ENCODE measurements at places on chromosomes 12 and 14.

- no peak overlapping the region for H3K4me3 ChIP-seq
- H3K27me3 ChIP-seq, result no peaks in the 10 kb centered on the region
- no peak for DNase-seq
- H3K36me3 ChIP-seq, result no peaks in the 10 kb centered on the region
- no peak overlapping the region for H3K27ac ChIP-seq
- peaks cover 2% of the 10 kb centered on the region for H3K4me1 ChIP-seq
Measured at GRCh38 chr12:65259501-65259900, 19.0 kb upstream of the MSRB3 start.

DNA sequence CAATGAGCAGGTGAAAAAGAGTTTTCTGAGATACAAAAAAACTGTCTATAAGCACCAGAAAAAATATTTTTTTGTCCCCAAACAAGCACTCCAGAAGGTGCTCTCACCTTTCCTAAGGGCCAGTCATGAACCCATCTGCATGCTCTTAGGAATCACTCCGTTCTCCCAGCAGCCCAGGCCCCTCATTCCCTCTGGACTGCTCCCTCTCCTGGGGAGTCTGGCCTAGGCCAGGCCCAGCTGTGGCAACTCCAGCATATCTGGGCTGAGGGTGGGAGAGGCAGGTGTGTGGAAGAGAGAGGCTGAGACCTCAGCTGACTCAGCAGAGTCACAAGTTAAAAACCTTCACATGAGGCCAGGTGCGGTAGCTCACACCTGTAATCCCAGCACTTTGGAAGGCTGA is 54.6 kb downstream of the TRAFD1 start:
- DNase-seq, result no peak
- H3K27ac ChIP-seq, result no peak overlapping the region
- no peaks in the 10 kb centered on the region for H3K4me1 ChIP-seq
- no peak overlapping the region for H3K4me3 ChIP-seq

DNA sequence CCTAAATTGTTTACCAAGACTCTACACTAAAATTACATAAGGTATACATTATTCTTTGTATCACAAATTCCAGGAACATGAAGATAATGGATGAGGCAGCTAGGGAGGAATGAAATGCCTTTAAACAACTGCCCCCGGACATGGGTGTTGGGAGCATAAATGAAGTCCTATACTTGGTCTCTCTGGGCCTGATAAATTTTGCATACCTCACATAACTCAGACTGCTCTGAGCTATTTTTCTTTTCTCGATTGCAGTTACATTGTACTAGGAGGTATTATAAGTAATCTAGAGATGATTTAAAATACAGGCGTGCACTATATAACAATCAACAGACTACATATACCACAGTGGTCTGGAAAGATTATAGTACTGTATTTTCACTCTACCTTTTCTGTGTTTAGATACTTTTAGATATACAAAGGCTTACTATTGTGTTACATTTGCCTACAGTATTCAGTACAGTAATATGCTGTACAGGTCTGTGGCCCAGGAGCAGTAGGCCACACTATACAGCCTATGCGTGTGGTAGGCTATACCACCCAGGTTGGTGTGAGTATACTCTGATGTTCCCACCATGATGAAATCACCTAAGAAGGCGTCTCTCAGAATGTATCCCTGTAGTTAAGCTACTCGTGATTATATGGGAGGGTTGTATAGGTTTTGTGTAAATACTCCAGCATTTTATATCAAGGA is 14.3 kb downstream of the FNTB start:
- no peak overlapping the region for H3K4me3 ChIP-seq
- no peak overlapping the region for H3K27ac ChIP-seq
- DNase-seq, result no peak

DNA sequence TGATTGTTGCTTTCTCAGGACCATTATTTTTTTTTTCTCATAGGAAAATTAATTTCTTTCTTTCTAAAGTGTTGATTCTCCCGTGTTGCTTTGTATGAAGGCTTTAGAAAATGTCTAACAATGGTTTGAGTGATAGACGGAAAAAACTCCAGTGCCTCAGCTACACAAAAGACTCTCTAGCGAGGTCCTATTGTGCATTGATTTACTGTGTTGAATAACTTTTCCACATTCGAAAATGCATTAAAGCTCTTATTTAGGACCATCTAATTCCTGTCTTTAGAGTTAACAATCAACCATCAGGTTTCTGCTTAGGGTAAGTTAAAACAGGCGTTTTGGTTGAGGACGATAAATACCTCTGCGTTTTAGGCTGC is 99.6 kb downstream of the PTPN11 start:
- H3K4me3 ChIP-seq, result no peak overlapping the region
- no peaks in the 10 kb centered on the region for H3K36me3 ChIP-seq
- peaks cover 2% of the 10 kb centered on the region for H3K27me3 ChIP-seq
- H3K27ac ChIP-seq, result no peak overlapping the region

DNA sequence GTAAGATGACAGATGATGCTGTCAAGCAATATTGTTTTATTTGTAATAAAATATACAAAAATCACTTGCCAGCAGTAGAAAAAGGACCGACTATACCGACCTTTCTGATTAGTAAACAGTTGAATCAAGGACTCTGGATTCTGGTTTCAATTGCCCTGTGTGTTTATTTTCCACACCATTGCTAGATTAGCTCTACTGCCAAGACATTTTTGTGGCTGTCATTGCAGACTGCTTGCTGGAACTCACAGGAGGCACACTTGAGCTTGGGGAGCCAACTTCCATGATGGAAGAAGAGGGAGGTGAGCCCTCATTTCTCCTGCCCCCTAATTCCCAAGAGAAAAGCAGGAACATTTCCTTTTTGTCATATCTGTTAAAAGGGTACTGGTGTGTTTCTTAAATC is 51.3 kb downstream of the MAPKAPK5 start:
- H3K36me3 ChIP-seq, result peaks cover 51% of the 10 kb centered on the region
- DNase-seq, result no peak
- H3K27me3 ChIP-seq, result no peaks in the 10 kb centered on the region

DNA sequence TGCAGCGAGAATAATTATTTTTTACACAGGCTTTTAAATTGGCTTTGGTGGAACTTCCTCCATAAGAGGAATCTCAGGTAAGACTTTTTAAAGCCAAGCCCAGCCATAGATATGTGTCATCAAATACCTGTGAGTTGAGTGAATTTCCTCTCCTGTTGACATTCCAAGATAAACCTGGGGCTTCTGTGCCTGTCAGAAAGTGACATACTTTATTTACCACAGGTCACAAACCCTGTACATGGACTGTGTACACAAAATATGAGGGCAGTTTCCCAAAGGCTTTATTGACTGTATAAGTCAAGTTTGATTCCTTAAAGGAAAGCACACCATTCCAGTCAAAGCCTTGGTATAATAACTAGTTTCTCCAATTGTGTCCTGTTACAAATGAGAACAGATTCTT is 25.9 kb upstream of the SRSF5 start:
- DNase-seq, result no peak
- H3K4me3 ChIP-seq, result no peak overlapping the region
- H3K27me3 ChIP-seq, result no peaks in the 10 kb centered on the region
- H3K4me1 ChIP-seq, result peaks cover under 1% of the 10 kb centered on the region
- H3K36me3 ChIP-seq, result no peaks in the 10 kb centered on the region

DNA sequence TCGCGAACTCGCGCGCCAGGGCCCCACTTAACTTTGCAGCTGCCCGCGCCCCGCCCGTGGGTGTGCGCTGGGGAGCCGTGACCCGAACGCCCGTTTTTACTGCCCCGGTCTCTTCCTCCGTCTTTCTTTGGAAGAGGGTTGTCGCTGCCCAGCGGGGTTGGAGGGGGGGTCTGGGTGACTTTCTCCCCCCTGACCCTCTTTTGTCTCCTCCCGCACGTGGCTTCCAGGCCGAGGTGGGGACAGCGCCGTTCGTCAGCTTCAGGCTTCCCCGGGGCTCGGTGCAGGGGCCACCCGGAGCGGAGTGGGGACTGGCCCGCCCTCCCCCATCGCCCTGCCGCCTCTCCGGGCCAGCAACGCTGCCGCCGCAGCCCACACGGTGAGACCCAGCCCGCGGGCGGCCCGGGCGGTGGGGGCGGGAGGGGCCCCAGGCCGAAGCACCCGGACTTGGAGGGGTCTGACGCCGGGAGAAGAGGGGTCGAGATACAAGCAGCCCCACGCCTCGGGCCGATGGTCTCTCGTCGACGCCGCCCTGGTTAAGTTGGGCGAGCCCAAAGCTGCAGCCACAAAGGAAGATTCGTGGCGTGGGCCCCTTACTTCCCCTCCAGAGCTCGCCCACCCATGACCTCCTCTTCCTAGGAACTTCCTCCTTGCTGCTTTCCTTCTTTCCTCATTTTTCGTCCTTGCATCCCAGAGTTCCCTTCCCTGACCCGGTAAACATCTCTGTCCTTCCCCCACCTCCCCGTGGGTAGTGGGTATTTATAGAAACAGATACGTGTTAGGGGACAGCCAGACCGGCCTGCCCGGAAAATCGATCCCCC is 1.2 kb downstream of the DYRK2 start:
- no peaks in the 10 kb centered on the region for H3K36me3 ChIP-seq
